ENCODE measurements at places on chromosomes 11 and 22.

DNA sequence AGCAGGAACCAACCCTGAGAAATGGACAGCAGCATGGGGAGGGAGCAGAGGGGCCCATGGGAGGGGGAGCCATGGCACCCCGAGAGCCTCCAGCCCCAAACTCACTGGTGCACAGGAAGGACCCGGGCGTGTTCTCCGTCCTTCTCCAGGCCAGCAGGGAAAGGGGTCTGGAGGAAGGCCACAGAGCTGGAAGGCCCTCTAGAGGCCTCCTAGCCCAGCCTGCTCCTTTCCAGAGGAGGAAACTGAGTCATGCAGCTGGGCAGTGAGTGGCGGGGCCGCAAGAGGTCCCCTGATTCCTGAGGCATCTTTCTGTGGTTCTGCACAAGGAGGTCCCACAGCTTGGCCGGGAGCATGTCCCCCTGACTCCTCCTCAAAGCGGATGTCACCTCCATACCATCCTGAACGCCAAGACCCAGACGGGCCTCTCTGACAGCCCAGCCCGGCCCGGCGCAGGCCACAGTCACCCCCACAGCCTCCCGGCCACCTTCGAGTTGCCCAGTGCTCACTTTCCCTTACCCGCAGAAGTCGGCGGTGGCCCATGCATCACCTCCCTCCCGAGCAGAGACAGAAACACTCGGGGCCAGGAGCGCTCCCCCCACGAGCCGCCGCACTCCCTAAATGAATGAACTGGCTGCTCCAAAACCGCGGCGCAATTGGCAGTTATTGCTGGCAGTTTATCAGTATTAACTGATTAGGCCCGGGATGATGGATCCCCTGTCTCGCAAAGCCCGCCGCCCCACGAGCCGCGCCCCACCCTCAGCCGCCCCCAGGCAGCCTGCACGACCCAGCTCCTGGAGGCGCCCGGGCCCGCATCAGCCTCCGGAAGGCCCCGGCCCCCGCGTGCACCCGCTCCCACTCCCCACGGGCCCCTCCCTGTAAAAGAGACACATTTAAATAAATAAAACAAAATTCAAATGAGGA, 272.5 kb downstream of the BUD13 start:
- no peak for DNase-seq

DNA sequence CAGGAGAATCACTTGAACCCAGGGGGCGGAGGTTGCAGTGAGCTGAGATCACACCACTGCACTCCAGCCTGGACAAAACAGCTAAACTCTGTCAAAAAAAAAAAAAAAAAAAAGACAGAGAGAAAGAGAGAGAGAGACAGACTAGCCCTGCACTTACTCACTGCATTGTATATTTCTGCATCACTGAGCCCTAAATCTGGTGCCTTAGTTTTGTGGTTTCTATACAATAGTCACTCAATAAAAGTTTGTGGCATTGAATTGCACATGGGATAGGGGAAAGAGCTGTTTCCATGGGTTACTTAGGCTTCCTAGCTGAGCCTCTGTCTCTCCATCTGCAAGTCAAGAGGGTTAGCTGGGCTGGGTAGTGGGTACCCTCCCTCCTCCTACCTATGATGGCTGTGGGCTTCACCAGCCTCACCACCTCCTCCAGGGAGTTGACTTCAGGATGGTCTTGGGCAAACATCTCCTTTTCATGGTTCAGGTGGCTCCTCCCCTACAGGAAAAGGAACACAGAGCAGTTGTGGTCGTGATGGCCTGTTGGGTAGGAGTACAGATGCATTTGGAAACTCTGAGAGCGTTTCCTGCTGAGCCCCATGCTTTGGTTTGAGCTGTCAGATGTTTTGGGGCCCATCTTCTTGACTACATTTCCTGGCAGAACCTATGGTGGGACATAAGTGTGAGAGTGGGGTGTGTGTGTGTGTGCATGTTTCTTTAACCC, 73.2 kb downstream of the CCDC81 start:
- DNase-seq: no peak

DNA sequence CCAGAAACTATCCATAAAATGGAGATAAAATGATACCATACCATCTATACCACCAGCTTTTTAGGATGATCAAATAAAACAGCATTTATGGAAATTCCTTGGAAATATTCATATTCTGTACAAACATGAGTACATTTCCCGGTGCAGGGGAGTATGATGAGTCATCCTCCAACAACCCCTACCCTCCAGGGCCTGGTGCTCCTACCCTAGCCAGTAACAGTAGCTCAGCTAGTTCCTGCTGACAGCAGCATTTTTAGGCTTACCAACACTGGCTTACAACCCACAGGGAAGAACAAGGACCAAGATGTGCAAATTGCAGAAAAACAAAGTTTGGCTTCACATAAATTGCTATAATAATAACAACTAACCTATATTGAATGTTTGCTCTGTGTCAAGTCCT, 406.2 kb upstream of the CADM1 start:
- DNase-seq: no peak

- DNase-seq: no peak
These were observed 1.1 kb upstream of the GCAT start for GRCh38 chr22:37806409-37807333.

- no peak for DNase-seq
These were observed at the start of gene ANKRD13D for GRCh38 chr11:67289226-67289650. TSS of gene ANKRD13D (plus strand) at chr11:67289303. CDS start at chr11:67289461, 158 bp downstream.

- no peak for DNase-seq
These were observed 1.1 kb upstream of the OR52N2 start for GRCh38 chr11:5807580-5807979.

DNA sequence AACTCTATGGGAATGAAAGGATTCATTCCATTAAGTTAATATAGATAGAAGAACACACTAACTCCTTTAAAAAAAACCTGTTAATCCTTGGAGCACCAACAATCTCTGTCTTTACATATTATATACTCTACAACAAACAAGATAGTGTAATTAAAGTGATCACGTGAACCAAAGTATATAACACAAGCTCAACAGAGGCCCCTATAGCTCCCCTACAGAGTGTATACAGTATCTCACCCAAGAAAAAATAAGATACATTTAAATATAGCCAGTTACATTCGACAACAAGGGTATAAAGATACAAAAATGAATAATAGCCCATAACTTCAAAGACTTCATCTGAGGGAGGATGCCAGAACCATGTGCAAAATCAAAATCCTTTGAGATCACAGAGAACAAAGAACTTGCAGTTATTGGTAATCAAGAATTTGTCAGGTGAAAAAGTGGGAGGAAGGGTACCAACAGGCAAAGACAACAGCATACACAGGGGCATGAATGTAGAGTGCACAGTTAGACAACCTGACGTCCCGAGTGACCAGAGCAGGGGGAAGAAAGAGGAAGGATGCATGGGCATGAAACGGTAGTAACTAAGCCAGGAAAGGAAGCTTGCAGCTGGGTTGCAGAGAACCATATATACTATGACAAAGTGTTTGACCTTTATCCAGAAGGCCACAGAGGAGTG, 4.7 kb downstream of the FCHSD2 start:
- no peak for DNase-seq

GRCh38 chr11:124167826-124168231, 15.3 kb upstream of the OR10D3 start:
- DNase-seq: no peak

DNA sequence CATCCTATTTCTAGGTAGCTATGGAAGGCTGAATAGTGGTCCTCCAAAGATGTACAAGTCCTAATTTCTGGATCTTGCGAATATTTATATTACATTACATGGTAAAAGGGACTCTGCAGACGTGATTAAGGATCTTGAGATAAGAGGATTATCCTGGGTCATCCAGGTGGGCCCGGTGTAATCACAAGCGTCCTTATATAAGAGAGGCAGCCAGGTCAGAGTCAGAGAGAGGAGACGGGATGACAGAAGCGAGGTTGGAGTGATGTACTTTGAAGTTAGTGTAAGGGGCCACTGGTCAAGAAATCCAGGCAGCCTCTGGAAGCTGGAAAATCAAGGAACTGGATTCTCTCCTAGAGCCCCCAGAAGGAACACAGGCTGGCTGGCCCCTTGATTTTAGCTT, 70.1 kb upstream of the MYOD1 start:
- DNase-seq: no peak

GRCh38 chr11:112509300-112509699, 248.6 kb upstream of the PLET1 start:
- no peak for DNase-seq

DNA sequence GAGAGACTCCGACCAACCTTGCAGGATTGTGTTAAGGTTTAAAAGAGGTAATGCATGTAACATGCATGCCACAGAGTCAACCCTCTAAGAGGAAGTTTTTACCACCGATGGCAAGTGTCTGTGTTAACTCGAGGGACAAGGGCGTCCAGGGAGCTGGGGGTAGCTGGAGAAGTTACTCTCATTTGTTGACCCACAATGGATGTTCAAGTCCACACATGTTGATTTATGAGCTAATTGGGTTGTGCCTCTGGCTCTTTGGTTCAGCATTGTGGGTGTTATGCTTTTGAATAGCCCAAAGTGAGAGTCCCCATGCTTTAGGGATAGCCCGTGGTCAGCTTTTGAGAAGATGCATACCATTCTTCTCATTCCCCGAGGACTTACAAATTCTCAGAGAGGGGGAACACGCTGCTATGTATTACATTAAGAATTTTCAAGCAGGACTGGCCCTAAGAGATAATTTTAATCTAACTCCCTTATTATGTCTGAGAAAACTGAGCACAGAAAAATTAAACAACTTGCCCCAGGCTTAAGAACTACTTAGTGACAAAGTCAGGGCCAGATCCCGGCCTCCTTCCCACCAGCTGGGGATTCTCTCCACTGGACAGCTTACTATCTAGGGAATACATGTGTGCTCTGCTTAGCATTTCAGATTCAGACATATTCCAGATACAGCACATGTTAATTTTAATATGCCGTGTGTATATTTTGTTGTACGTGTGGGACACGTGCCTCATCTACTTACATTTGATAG, 5.2 kb upstream of the PLET1 start:
- DNase-seq: no peak

- no peak for DNase-seq
These were observed 20.3 kb upstream of the PARVG start for GRCh38 chr22:44160421-44160820.

DNA sequence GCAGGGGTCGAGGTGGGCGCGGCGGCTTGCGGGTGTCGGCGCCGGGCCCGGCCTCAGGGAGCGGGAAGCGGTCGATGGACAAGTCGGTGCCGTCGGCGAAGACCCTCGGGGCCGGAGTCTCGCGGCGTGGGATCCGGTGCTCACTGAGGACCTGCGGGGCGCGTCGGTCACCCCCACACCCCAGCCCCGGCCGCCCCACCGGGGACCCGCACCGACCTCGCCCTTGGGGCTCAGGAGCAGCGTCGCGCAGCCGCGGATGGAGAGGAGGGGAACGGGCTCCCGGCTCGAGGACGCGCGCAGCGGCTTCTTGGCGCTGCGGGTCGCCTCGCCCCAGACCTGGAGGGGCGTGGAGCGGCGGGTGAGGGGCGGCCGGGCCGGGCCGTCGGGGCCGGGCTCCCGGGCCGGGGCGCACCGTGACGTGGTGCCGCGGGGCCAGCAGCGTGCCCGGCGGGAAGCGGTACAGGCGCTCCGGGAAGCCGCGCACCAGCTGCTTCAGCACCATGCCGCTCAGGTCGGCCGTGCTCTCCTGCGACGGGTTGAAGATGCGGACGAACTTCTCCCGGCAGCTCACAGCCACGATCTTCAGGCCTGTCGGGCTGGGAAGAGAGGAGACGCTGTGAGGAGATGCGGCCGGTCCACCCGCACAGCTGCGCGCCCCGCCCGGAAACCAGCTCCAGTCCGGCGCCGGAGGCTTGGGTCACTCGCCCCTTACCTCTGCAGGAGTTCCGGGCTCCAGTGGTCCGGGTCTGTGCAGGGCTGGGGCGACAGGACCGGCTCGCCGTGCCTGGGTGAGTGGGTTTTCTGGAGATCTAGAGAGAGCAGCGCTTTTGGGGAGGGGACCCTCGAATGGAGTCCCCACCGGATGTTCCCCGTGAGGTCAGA, 4.5 kb downstream of the LMNTD2 start:
- DNase-seq: no peak

GRCh38 chr11:38517991-38518390, 1920.0 kb upstream of the RAG2 start:
- no peak for DNase-seq

DNA sequence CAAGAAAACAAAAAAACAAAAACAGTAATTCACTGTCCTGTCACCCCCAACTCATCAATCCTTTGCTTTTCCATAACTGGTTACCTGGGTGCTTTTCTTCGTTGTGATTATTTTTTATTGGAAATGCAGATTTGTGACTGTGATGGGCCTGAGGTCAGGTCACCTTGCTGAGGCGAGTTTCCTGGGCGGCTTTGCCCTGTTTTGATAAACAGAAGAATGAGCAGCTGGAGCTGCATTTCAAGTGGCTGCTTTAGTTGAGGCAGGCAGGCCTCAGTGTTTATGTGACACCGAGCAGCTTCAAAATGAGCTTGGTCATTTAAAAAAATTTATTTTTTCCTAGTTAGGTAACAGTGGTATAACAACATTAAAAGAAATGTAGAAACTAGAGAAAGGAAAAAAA, 22.2 kb downstream of the PTPRJ start:
- DNase-seq: no peak

DNA sequence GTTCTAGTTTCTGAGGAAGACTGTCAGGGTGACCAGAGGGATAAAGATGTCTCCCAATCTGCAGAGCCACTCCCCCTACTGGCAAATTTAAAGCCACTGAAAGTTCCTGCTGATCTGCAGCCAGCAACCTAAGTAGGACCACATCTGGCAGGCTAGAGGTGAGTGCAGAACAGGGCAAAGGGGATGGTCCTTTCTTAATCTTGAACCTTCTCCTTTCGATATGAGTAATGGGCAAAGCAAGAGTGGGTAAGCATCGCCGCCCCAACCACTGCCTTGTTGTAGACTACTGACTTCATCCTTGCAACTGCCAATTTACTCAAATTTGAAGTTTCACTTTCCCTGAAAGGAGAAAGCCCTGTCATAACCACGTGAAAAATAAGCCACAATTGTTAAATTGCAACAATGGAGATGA, 30.7 kb downstream of the SCUBE2 start:
- DNase-seq: no peak

GRCh38 chr11:34468209-34468841, 29.6 kb downstream of the CAT start:
- no peak for DNase-seq

DNA sequence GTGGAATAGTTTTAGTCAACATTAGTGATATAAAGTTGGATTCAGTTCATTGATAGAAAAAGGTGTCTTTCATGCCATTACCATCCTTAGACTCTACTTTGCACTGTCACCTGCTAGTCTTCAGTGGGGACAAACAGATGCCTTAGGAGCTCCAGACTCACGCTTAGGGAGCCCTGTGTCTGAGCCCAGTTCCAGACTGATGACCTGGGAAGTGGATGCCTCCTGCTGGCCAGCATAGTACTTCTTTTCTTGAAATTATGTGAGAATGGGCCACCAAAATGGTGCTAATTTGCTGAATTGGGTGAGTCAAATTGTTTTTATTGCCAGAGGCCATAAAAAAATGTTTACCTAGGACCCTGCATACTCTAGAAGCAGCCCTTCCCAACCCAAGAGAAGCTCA, 53.9 kb downstream of the NOX4 start:
- DNase-seq: no peak
